ENCODE measurements at places on chromosomes 16 and 17.

- DNase-seq, result no peak
Measured at GRCh38 chr16:81138831-81139557, 42.8 kb upstream of the GCSH start.

DNA sequence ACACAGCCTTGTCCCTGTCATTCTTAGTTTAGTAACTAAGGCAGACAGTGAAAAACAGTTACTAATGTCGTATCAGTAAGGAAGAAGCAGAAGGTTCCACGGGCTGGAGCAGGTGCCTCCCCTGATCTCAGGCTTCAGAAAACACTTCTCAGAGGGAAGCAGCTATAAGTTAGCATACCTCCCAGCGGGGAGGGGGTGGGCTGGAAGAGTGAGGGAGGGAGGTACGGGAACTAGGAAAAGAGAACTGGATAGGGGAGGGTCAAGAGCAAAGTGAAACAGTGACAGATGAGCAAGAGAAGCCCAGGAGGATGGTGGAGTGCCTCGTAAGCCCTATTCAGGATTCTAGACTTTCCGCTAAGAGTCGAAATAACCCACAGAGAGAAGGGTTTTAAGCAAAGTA is 186.3 kb upstream of the XYLT1 start:
- no peak for DNase-seq

GRCh38 chr17:21513012-21513570 is 136.9 kb downstream of the KCNJ12 start:
- DNase-seq, result peak; percentile 61

- peak; percentile 56 for DNase-seq
Measured at GRCh38 chr17:64505340-64506200, 519 bp downstream of the DDX5 start.

DNA sequence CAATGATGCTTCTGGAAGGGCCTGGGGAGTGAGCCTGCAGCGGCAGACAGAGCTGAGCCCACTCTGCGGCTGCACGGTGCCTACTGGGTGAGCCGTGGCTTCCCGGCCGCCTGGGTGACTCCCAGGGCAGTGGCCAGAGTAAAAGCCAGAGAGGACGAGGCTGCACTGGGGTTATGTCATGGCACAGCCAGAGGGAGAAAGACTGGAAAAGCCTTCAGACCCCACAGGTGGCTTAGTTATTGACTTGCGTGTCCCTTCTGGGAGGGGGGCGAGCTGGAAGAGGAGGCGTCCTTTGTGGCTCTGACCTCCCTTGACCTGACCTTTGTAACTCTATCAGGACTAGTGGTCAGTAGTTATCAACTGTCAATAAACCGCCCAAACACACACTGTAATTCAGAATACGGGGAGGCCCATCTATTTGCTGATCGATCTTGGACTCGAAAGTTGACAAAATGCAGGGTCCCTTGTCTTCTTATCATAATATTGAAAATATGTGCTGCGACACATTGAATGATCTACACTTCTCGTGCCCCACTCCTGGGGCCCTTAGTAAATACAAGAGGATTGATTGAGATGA is 385.9 kb upstream of the ZFHX3 start:
- no peak for DNase-seq

- no peak for DNase-seq
Measured at GRCh38 chr16:57637965-57638364, 9.5 kb downstream of the ADGRG1 start.

GRCh38 chr17:59534583-59534982 is 30.8 kb upstream of the DHX40 start:
- DNase-seq, result no peak

DNA sequence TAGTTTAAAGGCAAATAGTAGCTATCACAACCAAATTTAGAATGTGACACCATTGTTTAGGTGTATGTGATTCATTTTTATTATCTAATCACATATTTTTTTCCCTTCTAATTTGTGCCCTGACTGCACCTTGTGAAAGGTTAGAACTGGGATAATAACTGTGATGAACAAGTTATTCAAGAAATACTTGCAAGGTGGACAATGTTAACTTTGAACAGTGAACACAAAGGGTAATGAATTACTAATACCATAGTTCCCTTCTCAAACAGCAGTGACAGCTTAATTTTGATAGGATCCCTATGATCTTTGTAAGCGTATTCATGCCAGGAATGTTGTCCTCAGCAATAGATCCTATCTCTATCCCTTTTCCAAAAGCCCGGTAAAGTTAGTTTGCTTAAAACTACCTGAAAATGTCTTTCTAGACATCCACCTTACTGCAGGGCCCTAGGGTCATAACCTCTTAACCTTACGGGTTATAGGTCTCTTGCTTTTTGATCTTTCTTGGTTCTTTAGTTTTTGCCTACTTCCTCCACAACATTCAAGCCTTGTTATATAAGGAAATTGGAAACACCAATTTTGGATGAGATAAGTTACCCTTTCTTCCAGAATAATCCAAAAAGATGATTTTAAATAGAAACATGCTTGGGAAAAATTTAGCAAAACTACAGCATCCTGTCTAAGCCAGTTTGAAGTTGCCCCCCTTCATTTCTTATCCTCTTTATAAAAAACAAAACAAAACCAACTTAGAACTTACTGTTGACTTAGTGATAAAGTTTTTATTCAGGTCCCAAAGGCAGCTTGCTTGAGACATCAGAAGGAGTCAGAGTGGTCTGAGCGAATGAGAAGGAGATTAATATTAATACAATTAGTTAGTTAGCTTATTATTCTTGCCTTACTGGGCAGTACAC is 200.0 kb upstream of the TBX2 start:
- DNase-seq, result no peak

DNA sequence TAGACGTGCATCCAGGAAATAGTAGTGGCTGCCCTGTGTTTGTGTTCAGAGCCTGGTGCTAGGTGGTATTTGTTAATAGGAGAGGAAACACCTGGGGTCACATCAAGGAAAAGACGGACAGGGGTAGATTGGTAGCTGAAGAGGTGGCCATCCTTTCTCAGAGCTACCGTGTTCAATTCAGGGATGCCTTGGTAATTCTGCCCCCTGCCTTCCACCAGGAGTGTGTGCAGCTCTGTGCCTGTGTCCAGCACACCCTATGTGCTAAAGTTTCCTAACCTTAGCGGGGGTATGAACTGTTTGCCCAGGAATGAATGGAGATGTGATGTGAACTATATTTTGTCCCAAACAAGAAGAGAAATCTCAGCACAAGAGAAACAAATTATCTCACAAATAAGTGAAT is 174.1 kb upstream of the MPHOSPH6 start:
- DNase-seq, result no peak

GRCh38 chr17:79395066-79395465 is 215.8 kb downstream of the RBFOX3 start:
- no peak for DNase-seq

DNA sequence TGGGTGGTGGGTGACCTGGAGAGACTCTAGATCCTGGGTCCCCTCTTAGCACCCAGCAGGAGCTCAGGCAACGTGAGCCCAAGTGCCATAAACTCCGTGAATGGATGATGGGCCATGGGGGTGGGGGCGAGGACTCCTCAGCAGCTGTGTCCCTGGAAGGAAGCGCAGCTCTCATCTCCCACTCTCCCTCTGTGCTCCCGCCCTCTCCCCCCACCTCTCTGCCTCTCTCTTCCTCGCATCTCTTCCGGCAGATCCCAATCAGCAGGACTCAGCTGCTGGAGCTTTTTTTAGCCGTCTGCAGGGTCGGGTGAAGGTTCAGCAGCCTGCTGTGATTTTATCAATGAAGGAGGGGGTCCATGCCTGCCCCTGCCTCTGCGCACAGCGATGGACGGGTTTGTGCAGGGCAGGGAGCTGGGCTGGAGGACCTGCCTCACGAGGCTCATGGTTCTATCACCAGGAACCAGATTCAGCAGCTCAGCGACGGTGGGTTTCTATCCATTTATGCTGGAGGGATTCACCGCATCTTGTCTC is 8.3 kb downstream of the CCR7 start:
- DNase-seq, result no peak

GRCh38 chr17:48579471-48579759 is 1.3 kb upstream of the HOXB4 start:
- no peak for DNase-seq

DNA sequence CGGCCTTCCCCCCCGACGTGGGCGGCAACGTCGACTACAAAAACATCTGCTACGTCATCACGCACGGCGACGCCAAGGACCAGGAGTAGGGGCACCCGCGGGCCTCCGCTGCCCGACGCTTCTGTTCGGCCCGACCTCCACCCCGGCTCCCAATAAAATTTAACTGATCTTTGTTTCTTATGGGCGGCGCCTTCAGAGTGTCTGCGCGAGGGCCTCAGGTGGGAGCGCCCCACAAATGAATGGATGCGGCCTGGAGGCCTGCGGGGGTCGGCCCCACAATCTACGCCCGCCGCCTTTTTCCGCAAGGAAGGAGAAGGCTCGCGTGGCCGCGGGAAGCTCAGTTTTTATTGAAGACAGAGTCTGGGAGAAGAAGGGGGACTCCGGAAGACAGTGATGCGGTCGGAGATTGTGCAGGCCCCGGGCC is 3.2 kb downstream of the MYL11 start:
- DNase-seq, result peak; percentile 81

GRCh38 chr17:64180089-64181073 is 50.4 kb upstream of the ERN1 start:
- no peak for DNase-seq

DNA sequence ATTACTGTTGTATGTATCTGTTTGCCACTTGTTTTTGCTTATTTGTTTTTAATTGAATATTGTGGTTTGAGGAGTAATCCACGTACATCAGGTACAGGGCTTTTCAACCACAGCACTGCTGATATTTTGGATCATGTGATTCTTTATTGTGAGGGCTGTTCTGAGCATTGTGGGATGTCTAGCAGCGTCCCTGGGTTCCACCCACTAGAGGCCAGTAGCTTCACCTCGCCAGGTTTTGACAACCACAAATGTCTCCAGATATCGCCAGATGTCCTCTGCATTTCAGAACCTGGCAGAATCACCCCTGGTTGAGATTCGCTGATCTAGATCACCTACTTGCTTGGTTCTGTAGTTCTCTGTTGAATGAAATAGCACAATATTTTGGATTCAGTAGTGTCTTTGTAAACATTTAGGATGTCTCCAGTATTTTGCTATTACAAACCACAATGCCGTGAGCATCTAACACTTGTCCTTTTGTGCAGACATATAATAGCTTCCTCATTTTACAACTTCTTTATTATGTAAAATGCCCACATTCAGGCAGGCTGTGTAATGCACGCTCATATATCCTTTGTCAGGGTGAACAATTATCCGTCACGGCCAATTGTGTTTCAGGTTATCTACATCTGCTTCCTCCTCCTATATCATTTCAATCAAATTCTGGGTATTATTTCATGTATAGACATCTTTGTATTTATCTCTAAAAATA is 380.3 kb downstream of the SNX29 start:
- DNase-seq, result no peak

DNA sequence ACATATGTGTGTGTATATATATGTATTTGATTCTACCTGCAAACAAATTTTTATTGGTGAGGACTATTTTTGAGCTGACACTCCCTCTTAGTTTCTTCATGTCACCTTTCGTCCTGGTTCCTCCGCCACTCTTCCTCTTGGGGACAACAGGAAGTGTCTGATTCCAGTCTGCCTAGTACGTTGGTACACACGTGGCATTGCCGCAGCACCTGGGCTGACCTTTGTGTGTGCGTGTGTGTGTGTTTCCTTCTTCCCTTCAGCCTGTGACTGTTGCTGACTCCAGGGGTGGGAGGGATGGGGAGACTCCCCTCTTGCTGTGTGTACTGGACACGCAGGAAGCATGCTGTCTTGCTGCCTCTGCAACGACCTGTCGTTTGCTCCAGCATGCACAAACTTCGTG is 29.4 kb upstream of the CACNG5 start:
- no peak for DNase-seq

GRCh38 chr17:72602517-72603419 is 481.9 kb downstream of the SOX9 start:
- no peak for DNase-seq

DNA sequence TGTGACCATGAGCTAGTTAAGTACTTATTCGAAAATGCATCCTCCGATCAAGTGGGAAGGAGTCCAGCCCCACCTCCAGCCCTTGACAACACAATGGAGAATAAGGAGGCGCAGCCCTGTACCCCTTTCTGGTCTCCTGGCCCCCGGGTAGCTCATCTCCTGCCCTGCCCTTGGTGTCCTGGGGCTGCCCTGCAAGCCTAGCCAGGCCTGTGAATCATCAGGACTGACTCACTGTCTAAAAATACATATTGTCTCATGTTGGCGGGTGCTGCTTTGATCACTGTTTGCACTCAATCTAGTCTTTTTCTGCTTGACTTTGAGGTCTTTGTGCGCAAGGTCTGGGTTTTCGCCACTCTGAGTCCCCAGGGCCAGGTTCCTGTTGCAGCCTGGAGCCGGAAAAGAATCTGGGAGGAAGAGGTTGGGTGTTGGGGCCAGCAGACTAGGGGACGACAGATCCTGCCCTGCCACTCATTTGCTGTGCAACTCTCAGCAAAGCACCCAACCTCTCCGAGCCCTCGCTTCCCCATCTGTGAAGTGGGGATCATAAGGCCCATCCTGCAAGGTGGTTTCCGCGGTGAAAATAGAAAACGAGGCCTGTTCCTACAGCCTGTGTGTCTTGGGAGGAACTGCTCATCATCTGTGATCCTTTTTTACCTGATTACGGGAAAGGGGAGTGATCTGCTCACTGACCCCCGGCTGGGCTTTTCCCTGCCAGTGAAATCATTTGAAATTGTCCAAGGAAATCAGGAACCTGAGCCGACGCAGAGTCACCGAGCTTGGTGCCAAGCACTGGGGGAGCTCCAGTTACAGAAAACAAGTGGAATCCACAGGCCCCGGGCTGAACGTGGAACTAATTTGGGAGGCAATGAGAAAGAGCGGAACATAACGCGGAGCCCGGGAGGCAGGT is 230.4 kb downstream of the PARN start:
- no peak for DNase-seq

GRCh38 chr17:44268709-44269534 is 987 bp upstream of the SLC4A1 start:
- DNase-seq, result no peak

- DNase-seq, result no peak
Measured at GRCh38 chr17:72462407-72462806, 341.6 kb downstream of the SOX9 start.

GRCh38 chr17:13420878-13421277 is 180.9 kb downstream of the HS3ST3A1 start:
- no peak for DNase-seq

DNA sequence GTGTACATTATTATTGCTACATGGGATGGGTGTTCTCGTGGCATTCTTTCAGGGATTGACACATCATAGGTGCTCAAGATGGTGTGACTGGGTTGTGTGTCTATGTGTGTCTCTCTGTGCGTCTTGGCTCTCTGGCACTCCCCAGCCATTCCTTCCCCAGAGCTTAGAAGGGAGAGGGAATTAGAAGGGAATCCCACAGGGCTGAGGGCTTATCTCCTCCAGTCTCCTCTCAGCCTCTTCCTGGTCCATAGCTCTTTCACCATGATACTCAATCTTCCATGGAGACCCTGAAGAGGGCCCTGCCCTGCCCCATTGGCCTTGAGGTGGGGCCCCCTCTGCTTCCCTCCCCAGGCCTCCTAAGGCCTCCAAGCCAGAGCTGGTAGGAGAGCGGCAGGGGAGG is 52.0 kb downstream of the MRM1 start:
- no peak for DNase-seq

DNA sequence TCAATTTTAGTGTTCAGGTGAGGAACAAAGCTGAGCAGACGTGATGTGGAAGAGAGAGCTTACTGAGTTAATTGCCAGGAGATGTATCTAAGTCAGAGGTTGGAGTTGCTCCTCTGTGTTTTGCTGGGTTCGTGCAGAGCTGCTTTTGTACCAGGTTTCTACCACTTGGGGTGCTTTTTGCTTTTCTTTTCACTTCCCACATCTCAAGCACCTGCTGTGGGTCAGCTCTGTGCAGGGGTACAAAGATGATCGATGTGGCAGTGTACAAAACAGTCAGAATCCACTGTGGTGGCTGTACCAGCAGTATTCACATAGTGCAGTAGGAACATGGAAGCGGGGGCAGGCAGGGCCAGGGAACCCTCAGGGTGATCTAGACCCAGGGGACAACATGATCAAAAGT is 14.8 kb downstream of the UNK start:
- no peak for DNase-seq

Measured in stimulated activated CD4-positive, alpha-beta T cell treated with anti-CD3 and anti-CD28 coated beads, Interleukin-1b, Interleukin-23, amount 100 ng/mL, for 24 hours (primary cell).